ENCODE measurements at places on chromosomes 5 and 9. TPM values are rescaled to one million over a fixed set of nuclear protein-coding genes. Genes with fewer than 3 reads are reported as not detected.

The TMEM171 gene
- 1.3 TPM for total RNA-seq

The DDX4 gene
- total RNA-seq: not detected

The SPATA31C1 gene
- not detected for total RNA-seq

The TBC1D2 gene
- total RNA-seq: 49.1 TPM

The GIN1 gene
- 4.3 TPM for total RNA-seq

The LRRC19 gene
- not detected for total RNA-seq

DNA sequence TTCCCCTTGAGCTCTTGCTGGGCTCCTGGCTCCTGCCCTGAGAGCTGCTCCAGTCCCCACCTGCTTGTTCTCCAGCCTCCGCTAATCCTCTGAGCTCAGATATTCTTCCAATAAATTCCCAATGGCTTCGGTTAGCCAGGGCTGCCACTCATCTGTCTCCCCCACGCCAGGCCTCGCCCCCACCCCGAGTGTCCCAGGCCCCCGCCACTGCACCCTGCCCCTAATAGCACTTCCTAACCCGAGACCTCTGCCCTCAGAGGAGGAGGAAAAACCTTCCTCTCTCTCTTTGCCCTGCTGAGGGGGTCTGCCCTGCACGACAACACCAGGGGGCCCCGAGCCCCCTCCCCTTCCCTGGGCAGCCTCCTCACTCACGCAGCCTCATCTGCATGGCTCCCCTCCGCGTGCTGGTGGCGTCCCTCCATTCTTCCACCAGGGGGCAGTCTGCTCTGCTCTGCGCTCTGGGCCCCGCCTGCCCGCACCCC is 5.4 kb upstream of the LCN15 start:
- DNase-seq: no peak

GRCh38 chr9:131578021-131578420 is 32.7 kb downstream of the PRRT1B start:
- DNase-seq: no peak

DNA sequence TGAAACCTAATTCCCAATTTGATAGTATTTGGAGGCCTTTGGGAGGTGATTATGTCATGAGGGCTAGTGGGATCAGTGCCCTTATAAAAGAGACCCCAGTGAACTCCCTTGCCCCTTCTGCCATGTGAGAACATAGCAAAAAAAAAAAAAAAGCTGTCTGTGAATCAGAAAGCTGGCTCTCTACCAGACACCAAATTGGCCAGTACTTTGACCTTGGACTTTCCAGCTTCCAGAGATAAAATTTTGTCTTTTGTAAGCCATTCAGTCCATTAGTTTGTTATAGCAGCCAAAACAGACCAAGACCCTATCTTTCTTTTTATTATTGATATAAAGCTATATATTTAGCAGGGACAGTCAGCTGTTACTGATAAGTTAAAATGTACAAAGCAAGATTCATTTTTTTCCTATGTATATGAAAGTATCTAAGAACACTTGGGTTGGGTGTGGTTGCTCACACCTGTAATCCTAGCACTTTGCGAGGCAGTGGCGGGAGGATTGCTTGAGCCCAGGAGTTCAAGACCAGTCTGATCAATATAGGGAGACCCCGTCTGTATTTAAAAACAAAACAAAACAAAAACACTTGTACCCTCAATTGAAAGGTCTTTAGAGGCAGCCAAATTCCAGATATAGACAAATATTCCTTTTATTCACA is 8.1 kb upstream of the C5orf24 start:
- no peak for DNase-seq

- DNase-seq: no peak
Measured at GRCh38 chr5:55303238-55303690, 4.2 kb downstream of the DHX29 start.

GRCh38 chr5:1508659-1509290 is 15.0 kb downstream of the LPCAT1 start:
- DNase-seq: no peak

DNA sequence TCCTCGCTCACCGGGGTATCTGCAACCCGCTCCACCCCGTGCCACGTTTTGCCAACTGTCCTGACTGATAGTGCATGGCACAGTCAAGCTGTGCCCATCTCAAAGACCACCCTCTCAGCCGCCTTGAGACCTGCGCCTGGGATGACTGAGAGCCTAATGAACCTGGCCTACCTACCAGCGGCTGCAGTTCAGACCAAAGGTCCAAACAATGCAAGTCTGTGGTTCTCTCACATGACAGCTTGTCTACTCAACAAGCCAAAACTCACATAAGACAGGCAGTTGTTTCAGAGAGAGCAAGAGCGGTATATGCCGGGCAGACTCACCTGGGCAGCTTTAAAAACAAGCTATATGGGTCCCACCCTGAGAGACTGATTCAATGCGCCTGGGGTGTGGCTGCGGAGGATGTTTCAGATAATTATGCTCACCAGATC is 70.5 kb downstream of the EPB41L4B start:
- DNase-seq: no peak

DNA sequence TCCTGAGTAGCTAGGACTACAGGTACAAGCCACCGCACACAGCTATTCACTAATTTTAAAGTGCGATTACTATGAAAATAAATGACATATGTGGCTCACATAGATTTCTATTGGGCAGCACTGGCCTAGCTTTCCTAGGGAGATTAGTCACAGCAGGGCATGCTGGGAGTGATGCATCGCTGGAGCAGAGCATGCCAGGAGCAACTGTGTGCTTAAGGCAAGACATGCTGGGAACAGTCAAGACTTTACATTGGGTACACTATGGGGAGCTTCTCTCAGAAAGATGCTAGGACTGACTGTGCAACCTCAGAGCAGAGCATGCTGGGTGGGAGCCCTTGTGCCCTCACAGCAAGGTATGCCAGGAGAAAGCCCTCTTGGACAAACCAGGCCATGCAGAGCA is 9.3 kb downstream of the ST6GALNAC6 start:
- DNase-seq: no peak

DNA sequence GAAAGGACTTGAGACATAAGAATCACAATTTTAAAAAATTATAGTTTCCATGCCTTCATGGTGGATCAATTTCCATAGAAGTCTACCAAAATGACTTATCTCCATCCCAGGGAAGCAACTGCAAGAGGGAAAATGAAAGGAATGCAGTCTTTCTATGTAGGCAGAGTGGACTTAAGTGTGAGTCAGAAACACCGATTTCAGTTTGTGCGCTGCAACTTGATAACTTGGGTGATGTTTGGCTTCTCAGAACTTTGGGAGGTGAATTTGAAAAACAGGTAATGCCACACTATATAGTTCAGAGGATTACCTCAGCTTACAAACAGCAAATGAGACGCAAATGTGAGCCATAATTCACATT is 708 bp upstream of the CSNK1G3 start:
- DNase-seq: no peak

- no peak for DNase-seq
Measured at GRCh38 chr9:97220894-97221477, 86.5 kb upstream of the CCDC180 start.

DNA sequence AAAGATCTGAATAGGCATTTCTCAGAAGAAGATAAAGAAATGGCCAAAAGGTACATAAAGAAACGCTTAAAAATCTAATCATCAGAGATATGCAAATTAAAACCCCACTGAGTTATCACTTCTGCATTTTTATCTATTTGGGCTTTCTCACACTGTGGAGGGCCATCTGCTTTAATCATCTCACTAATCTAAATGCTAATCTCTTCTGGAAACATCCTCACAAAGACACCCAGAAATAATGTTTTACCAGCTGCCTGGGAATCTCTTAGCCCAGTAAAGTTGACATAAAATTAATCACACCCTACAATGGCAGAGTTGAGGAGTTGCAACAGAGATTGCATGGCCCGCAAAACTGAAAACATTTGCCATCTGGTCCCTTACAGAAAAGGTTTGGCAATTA is 407.9 kb upstream of the CYLC2 start:
- DNase-seq: no peak

GRCh38 chr9:86765746-86766430 is 181.4 kb downstream of the GAS1 start:
- DNase-seq: no peak
